Gastrocnemius medialis (tissue), 4 donors: ENCODE measurements at places on chromosomes 3 and 15.
A peak's percentile ranks its signal among the peaks of the same experiment; 100 is the strongest.

DNA sequence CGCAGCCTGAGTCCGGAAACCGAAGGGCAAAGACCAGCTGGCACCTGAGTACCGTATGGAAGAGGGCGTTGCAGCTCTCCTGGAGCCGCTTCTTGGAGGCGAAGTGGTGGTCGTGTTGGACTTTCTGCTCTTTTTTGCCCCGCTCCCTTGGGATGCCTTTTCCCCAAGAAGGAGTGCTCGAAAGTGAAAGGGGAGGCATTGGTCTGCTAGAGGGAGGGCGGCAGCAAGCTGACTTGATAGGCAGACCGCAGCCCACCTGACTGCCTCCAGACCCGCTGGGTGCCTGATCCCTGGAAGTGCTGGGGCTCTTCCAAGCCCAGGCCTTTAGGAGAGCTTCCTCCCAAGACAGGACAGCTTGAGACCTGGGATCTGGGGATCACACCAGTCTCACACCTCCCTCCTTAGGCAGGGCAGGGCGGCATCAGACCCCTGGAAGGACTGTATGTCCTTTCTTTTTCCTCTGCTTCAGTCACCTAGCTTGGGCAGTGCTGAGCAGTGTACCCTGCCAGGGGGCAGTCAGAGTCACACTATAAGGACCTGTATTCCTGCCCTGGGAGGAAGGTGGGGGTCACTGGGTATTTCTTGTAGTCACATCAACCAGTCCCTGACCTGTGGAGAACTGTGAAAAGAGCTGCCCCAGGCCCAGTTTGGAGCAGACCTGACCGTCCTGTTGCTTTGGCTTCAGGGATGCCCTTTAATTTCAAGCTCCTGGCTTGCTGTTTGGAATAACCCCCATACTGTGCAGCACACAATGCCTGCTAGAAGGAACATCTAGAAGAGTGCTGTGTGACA, 2.1 kb downstream of the ACVR2B start:
- peaks cover 52% of the 10 kb centered on the region for H3K4me1 ChIP-seq
- peak overlapping the region; percentile 97 for H3K27ac ChIP-seq
- H3K27me3 ChIP-seq, result no peaks in the 10 kb centered on the region
- H3K36me3 ChIP-seq, result no peaks in the 10 kb centered on the region
- H3K4me3 ChIP-seq, result peak overlapping the region; percentile 80
- DNase-seq, result peak; percentile 80

- no peak overlapping the region for H3K27ac ChIP-seq
- H3K4me3 ChIP-seq, result no peak overlapping the region
- no peaks in the 10 kb centered on the region for H3K27me3 ChIP-seq
- no peaks in the 10 kb centered on the region for H3K36me3 ChIP-seq
Measured at GRCh38 chr3:42755681-42756578, 17.1 kb downstream of the CCDC13 start.

- no peaks in the 10 kb centered on the region for H3K27me3 ChIP-seq
- no peak overlapping the region for H3K4me3 ChIP-seq
- no peaks in the 10 kb centered on the region for H3K4me1 ChIP-seq
Measured at GRCh38 chr3:12442654-12443501, 41.4 kb upstream of the TSEN2 start.

DNA sequence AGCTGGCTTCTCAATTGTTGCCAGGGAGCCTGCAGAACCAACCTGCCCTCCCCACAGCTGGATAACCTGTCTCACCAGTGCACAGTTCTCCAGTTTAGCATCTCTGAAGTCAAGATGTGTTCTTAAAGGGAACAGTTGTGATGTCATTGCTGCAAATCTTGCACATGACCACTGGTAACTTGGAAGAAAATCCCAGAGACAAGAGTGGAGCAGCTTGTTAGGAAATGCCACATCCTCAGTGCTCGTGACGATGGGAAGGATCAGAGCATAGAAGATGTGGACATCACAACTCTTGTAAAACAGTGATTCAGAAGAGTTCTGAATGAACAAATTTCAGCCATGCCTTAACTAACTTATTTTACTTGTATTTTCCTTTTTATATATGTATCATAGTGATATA, 36.1 kb upstream of the LIMD1 start:
- H3K36me3 ChIP-seq, result no peaks in the 10 kb centered on the region
- H3K4me3 ChIP-seq, result no peak overlapping the region
- H3K27ac ChIP-seq, result peak overlapping the region; percentile 93

- H3K36me3 ChIP-seq, result no peaks in the 10 kb centered on the region
- H3K4me1 ChIP-seq, result no peaks in the 10 kb centered on the region
- no peak for DNase-seq
- no peak overlapping the region for H3K4me3 ChIP-seq
Measured at GRCh38 chr3:8647137-8647985, 2.8 kb upstream of the SSUH2 start.

DNA sequence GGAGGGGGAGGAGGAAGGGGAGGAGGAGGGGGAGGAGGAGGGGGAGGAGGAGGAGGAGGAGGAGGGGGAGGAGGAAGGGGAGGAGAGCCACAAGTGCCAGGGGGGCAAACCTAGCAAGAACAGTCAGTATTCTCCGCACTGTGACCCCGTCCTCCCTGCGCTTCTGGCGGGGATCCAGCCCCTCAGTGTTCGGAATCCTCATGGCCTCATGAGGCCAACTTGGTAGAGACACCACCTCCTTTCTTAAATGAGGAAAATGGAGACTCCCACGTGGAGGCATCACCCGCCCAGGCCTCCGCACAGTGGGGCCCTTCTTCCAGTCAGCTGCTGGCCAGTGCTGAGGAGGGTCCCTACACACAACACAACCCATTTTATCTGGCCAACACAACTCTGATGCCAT, 163.4 kb downstream of the XXYLT1 start:
- peaks cover 17% of the 10 kb centered on the region for H3K4me1 ChIP-seq
- no peak for DNase-seq
- no peak overlapping the region for H3K4me3 ChIP-seq
- H3K27me3 ChIP-seq, result no peaks in the 10 kb centered on the region

DNA sequence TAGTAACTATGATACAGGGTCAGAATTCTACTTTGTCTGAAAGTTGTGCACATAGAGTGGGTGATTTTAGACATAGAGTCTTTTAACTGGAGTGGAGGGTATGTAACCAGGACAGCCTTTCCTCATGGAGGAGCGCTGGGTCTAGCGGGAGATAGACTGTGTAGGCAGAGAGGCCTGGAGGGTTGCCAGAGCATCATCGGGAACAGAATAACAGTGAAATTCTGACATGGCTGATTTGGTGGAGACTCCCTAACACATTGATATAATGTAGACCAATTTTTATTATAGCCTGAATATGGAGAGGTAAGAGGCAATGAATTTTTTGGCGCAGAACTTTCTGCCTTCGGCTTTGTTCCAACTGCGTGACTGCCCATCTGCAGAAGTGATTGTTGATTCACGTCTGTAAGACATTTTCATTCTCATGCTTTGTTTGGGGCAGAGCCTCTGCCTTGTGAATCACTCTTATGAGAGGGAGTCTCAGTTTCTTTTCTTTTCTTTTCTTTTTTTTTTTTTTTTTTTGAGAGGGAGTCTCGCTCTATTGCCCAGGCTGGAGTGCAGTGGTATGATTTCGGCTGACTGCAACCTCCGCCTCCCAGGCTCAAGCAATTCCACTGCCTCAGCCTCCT, 16.0 kb downstream of the LPP start:
- H3K36me3 ChIP-seq, result no peaks in the 10 kb centered on the region
- H3K27me3 ChIP-seq, result no peaks in the 10 kb centered on the region
- H3K4me3 ChIP-seq, result no peak overlapping the region

GRCh38 chr3:42647821-42648459, 5.6 kb upstream of the ZBTB47 start:
- H3K27me3 ChIP-seq, result no peaks in the 10 kb centered on the region
- H3K36me3 ChIP-seq, result no peaks in the 10 kb centered on the region
- DNase-seq, result no peak
- peak overlapping the region; percentile 16 for H3K27ac ChIP-seq

- no peak overlapping the region for H3K4me3 ChIP-seq
- H3K27me3 ChIP-seq, result no peaks in the 10 kb centered on the region
- no peak overlapping the region for H3K27ac ChIP-seq
- H3K36me3 ChIP-seq, result no peaks in the 10 kb centered on the region
Measured at GRCh38 chr3:22122567-22122966, 371.6 kb upstream of the ZNF385D start.

DNA sequence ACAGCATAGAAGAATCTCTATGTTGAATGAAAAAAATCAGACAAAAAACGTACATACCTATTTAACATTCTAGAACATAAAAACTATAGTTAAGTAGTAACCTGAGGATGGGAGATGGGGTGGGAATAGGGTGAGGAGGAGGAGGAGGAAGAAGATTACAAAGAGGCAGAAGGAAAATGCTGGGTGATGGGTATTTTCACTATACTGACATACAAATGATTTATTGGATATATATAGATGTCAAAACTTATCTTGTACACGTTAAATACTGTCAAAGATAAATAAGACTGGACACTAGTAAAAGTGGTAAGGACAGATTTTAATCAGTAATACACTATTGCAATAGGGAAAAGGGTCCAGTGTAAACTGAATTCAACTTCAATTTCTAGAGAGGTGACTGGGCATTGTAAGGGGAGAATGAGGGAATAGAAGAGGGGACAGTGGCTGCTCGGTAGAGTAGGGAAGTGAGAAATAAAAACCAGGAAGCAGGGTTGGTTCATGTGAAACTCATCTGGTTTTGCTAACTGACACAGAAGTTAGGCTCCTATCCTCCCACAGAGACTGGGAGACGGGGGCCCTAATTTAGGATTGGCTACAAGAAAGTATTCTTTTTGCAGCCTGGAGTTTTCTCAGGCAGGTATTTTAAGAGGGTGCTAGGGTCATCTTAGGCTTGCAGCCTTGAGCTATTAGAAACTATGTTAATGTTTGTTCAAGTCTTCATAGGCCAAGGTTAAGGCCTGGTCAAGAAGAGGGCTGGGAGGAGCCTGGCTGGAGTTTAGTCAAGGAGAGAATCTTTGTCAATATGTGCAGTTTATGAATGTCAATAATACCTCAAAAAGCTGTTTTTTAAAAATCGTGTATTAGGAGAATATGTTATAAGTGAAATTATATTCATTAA, 15.0 kb upstream of the C15orf61 start:
- H3K4me3 ChIP-seq, result no peak overlapping the region
- no peaks in the 10 kb centered on the region for H3K27me3 ChIP-seq
- H3K36me3 ChIP-seq, result peaks cover 12% of the 10 kb centered on the region

DNA sequence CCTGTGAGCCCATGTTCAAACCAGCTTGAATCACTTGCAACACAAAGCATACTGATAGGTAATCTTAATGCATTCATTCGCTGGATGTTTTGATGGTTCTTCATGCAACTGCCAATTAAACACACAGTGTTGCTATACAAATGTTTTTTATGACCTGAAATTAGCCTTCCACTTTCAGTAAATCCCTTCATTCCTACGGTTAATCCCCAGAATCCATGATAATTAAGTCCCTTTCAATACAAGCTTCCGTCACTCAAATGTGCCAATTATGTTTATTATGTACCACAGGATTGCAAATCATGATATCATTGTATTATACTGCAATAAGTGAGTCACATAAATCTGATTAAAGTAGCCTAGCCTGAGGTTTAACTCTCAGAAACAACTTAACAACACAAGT, 14.5 kb upstream of the LYZL4 start:
- H3K4me3 ChIP-seq, result no peak overlapping the region
- no peaks in the 10 kb centered on the region for H3K27me3 ChIP-seq
- no peak overlapping the region for H3K27ac ChIP-seq
- no peaks in the 10 kb centered on the region for H3K36me3 ChIP-seq
- DNase-seq, result no peak

- DNase-seq, result no peak
- H3K36me3 ChIP-seq, result no peaks in the 10 kb centered on the region
- no peaks in the 10 kb centered on the region for H3K4me1 ChIP-seq
- no peaks in the 10 kb centered on the region for H3K27me3 ChIP-seq
- H3K4me3 ChIP-seq, result no peak overlapping the region
- H3K27ac ChIP-seq, result no peak overlapping the region
Measured at GRCh38 chr3:157284688-157285087, 124.7 kb upstream of the CCNL1 start.

DNA sequence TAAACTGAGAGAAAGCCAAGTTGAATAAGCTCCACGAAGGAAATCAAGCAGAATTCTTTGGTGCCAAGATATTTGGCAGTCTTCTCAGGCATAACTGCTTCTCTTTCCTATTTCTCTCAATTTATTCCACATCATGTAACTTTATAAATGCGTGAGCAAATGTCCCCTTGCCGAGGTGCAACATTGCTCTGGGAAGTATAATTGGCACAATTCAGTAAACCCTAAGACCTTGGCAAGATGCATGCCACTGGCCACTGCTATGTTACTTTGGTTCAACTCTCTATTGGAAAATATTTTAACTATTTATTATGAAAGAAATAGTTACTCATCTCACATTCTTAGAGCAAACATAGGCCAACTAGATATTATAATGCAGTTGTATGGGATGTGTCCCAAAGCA, 170.2 kb downstream of the SUCNR1 start:
- peaks cover 3% of the 10 kb centered on the region for H3K4me1 ChIP-seq
- H3K27me3 ChIP-seq, result no peaks in the 10 kb centered on the region
- H3K36me3 ChIP-seq, result no peaks in the 10 kb centered on the region
- H3K27ac ChIP-seq, result no peak overlapping the region
- DNase-seq, result no peak

- no peaks in the 10 kb centered on the region for H3K36me3 ChIP-seq
- no peaks in the 10 kb centered on the region for H3K4me1 ChIP-seq
- H3K27ac ChIP-seq, result no peak overlapping the region
- no peaks in the 10 kb centered on the region for H3K27me3 ChIP-seq
- no peak overlapping the region for H3K4me3 ChIP-seq
- DNase-seq, result no peak
Measured at GRCh38 chr3:66106788-66107187, 68.1 kb upstream of the MAGI1 start.

GRCh38 chr3:194249323-194250097, 101.6 kb downstream of the CPN2 start:
- peaks cover 17% of the 10 kb centered on the region for H3K4me1 ChIP-seq
- no peak overlapping the region for H3K27ac ChIP-seq
- DNase-seq, result no peak
- no peak overlapping the region for H3K4me3 ChIP-seq

- H3K36me3 ChIP-seq, result no peaks in the 10 kb centered on the region
- no peak for DNase-seq
- H3K27me3 ChIP-seq, result no peaks in the 10 kb centered on the region
- H3K27ac ChIP-seq, result no peak overlapping the region
- H3K4me1 ChIP-seq, result peaks cover 11% of the 10 kb centered on the region
Measured at GRCh38 chr3:133663569-133664313, 2.0 kb upstream of the TOPBP1 start.

GRCh38 chr3:171879472-171879871, 36.3 kb downstream of the TMEM212 start:
- no peak for DNase-seq
- H3K27ac ChIP-seq, result no peak overlapping the region
- no peak overlapping the region for H3K4me3 ChIP-seq

DNA sequence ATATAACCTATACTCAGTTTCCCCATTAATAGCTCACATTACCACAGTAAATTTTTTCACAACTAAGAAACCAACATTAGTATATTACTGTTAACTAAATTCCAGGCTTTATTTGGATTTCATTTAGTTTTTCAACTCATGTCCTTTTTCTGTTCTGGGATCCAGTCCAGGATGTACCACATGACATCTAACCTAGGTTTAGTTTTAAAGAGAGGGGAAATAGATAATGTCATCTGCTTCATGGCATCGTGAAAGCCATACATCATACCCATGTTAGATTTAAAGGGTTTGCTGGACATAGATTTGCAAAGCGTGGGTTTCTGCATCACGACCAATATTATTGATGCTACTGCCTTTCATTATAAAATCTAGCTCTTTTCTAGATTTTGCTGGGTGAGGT, 33.2 kb upstream of the RPP14 start:
- no peak overlapping the region for H3K4me3 ChIP-seq
- no peak overlapping the region for H3K27ac ChIP-seq
- peaks cover 7% of the 10 kb centered on the region for H3K4me1 ChIP-seq
- no peak for DNase-seq
- peaks cover 13% of the 10 kb centered on the region for H3K36me3 ChIP-seq

- H3K27me3 ChIP-seq, result no peaks in the 10 kb centered on the region
- H3K4me1 ChIP-seq, result peaks cover 37% of the 10 kb centered on the region
- no peak overlapping the region for H3K4me3 ChIP-seq
- peaks cover 12% of the 10 kb centered on the region for H3K36me3 ChIP-seq
Measured at GRCh38 chr3:127694467-127695215, 21.9 kb downstream of the ABTB1 start.
